NCI-H1048 (cell line): ENCODE measurements at places on chromosomes 12 and 14.

GRCh38 chr14:41606282-41606531 is 469 bp upstream of the LRFN5 start:
- DNase-seq, result no peak

DNA sequence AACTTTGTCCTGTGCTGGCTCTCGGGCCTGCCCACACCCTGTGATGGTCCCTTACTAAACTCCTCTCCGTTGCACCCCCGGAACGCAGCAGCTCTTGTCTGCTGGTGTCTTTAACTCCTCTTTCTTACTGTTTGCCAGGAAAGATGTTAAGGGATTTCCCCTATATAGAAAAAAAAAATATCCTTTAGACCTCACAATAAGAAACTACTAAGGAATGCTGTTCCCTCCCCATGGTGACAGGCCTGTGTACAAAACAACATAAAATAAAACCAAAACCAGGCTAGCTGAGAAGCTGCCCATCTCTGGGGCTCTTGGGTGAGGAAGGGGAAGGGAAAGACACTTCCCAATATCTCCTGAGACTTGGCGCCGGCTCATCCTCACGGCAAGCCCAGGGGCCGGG is 95.4 kb downstream of the CHGA start:
- DNase-seq, result no peak

GRCh38 chr12:120489018-120489417 is 6.9 kb upstream of the DYNLL1 start:
- DNase-seq, result no peak

- no peak for DNase-seq
These were observed 48.8 kb upstream of the PAPLN start for GRCh38 chr14:73188501-73188911.

DNA sequence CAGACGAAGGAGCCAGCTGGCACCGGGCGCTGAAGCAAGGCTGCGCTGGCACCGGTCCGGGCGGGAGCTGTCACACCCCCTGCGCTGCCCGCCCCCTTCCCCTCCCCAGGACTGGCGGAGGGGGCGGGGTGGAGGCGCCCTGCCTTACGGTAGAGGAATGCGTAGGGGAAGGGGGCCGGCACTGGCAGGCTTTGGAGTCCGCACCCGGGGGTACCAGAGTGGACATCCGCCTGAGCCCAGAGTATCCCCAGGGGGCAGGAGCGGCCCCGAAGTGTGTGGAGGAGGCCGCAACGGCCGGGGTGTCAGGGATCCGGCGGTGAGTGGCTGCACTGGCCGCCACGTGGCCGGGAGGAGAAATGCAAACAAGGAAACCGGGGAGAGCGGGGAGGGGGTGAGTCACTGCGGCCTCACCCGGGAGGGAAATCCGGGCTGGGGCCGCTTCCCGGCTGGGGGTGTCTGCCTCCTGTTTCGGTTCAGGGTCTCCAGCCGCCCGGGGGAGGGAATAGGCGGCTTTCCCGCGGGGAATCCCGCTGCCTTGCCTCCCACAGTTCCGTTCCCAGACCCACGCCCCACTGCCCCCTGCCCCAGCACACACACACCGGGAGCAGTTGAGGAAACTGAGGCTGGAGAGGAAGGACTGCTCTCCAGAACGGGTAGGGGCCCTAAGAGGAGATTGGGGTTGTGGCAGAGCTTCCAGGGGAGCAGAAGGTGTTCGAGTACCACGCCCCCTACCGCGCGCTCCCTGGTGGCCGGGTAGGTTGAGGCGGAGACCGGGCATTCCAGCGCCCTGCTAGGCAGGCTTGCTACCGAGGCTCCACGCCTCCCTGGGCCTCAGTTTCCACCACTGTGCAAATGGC is at the start of gene RAPGEF3:
Gene RAPGEF3 (minus strand): TSS at position 47 of the 857 bp plus-strand sequence. CDS start 324 bp downstream, outside the sequence.
- peak; percentile 22 for DNase-seq

DNA sequence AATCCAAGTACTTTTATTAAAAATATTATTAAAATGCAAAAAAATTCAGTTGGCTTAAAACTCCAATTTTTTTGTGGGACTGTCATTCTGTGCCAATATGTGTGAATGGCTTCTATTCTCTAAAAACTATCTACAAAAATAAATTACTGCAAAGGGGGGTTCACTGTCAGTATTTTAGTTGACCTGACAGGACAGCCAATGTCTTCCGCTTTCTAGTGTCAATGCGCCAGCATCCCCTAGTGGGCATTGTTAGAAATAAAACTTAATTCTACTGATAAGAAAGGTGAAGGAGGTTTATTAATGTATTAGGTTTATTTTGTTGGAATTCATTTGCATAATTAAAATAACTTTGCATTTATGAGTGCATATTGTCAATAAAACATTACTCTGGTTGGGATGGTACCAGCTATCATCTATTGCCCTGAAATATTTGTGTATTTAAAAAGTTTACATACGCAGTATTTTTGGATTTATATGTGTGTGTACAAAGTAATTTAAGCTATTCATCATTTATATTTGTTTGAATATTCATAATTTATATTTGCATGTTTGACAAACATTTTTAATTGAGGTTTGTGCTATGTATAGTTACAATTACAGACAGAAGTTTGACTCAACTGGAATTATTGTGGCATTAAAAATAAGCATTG is 527.2 kb downstream of the FLRT2 start:
- no peak for DNase-seq
